ENCODE measurements at places on chromosomes 16 and 17.

DNA sequence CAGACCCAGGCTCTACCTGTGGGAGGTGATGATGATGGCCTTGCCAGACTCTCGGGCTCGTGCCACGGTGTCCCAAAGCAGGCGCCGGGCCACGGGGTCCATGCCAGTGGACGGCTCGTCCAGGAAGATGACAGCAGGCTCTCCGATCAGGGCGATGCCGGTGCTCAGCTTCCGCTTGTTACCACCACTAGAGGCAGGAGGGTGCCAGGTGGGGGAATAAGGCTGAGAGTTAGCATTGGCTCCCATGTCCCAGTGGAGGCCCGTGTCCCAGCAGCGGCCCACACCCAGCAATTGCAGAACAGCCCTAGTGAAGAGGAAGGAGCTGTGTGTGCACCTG lies 10.3 kb upstream of the RNPS1 start:
- no peak for DNase-seq

DNA sequence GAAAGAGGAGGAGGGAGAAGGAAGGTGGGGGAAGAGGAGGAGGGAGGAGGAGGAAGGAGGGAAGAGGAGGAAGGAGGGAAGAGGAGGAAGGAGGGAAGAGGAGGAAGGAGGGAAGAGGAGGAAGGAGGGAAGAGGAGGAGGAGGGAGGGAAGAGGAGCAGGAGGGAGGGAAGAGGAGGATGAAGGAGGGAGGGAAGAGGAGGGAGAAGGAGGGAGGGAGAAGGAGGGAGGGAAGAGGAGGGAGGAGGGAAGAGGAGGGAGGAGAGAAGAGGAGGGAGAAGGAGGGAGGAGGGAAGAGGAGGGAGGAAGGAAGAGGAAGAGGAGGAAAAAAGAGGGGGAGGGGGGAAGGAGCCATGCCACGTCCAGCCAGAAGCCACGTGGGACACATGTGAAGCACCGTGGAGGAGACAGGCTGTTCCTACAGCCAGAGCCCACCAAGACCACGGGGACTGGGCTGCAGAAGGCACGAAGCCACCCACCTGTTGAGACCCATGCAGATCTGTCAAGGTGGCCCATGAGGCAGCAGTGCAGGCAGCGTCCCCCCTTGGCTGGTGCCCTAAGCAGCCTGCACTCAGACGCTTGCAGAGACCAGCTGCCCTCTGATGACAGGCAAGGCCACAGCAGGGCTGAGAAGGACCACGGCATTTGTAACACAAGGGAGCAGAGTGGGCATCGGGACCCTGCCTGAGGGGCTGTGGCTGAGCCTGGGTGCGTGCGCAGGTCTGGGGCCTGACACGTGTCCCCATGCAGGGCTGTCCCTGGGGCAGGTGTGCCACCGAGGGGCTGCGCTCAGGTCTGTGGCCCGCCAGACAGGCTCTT lies 10.3 kb downstream of the NDUFAF8 start:
- no peak for DNase-seq

GRCh38 chr16:30649725-30650368 lies 913 bp upstream of the PRR14 start:
- no peak for DNase-seq

- peak; percentile 53 for DNase-seq
Measured at GRCh38 chr16:29825145-29826044, 5.1 kb downstream of the MVP start.

GRCh38 chr17:35160354-35161201 lies 13.0 kb downstream of the UNC45B start:
- DNase-seq = peak; percentile 23

DNA sequence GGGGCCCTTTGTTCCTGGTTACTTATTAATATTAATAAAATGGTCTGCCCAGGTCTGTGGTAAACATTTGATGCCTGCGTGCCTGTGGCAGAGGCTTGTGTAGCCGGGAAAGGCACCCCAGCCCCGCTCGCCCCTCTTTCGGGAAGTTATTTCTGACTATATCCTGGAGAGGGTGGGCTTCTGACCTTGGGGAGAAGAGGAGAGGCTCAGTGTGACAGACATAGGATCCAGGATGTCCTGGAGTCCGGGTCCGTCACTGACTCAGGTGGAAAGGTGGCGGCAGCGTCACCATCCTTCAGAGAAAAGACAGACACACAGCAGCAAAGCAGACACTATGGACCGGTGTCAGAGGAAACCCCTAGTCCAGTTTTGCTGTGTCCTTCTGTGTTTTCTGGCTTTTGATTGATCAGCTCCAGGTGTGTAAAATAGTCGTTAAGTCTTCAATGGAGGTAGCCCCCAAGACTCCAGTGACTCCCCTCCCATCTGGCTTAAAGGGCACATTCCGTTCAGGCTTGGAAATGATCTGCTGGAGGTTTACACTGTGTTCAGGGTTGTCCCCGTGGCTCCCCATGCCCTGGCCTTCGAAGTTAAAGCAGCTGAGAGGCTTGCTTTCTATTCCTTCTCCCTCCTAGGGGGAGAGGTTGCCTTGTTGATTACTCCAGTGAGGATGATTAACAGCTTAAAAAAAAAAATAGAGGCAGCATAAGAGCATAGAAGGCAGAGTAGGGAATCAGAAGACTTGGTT lies 81.6 kb downstream of the CCDC182 start:
- DNase-seq = no peak

GRCh38 chr16:15983898-15984297 lies 34.5 kb downstream of the ABCC1 start:
- DNase-seq = no peak

GRCh38 chr16:53509906-53510703 lies 7.1 kb upstream of the AKTIP start:
- peak; percentile 47 for DNase-seq

- no peak for DNase-seq
Measured at GRCh38 chr16:1424028-1424427, 3.5 kb upstream of the UQCC4 start.

DNA sequence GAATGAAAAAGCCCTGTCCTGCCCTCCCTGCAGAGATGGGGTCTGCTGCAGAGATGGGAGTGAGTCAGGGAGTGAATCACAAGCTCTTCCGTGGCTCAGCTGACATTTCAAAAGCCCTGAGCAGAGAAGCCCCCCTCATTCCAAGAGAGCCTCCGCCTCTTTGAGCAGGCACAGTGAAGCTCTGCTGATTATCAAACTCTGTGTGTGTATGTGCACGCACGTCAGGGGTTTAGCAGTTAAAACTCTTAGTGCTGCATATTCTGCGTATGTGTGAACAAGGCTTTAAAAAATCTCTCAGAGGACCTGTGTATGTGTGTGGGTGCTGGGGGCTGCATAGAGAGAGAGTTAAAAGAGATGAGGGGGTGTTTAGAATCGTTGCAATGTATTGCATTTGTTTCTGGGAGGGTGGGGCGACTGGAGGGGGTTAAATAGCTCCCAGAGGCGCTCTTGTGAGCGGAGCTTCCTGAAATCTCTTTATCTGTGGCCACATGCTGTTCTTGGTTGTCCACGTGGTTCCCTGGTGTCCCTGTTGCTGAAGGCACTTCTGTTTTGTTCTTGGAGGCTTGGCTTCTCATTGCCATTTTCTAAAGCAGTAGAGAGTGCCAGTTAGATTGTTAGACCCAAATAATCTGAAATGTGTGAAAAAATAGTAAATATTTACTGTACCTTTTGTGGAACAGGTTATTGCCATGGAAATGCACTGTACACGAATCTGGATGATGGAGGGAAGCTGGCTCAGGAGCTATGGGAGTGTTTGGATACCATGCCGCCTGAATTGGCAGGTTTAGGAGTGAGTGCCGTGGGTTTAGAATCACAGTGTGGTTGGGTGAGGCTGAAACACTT lies 116.6 kb downstream of the PRKCB start:
- DNase-seq = peak; percentile 33

DNA sequence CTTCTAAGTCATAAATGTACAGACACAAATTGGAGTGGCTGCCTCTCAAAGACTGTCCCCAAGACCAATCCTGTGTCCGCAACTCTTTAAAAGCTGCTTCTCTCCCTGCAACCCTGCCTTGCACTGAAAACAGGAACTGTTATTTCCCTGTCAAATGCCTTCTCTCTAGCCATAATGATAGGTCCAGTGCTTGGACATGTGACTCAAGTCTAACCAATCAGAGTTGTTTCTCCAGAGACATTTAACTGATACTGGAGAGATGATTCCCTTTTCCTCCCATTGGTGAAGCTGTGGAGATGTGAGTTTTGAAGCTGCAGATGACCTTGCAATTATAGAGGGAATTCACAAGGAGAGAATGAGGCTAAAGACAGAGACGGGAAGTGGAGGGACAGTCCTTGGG lies 253.3 kb upstream of the CDH5 start:
- no peak for DNase-seq

GRCh38 chr16:30738984-30739951 lies 9.0 kb upstream of the PHKG2 start:
- DNase-seq = no peak

Measured in activated naive CD4-positive, alpha-beta T cell treated with Interleukin-2 at 50 U/mL for 16 hours (primary cell).